Muscle of back (tissue), 13 donors: ENCODE measurements at places on chromosomes 4 and X. TPM values are rescaled to one million over a fixed set of nuclear protein-coding genes. Genes with fewer than 3 reads are reported as not detected.

- DNase-seq: no peak
These were observed 227.1 kb downstream of the ADGRL3 start for GRCh38 chr4:61427099-61427817.

- no peak for DNase-seq
These were observed 14.3 kb upstream of the IL21 start for GRCh38 chr4:122635205-122635604.

DNA sequence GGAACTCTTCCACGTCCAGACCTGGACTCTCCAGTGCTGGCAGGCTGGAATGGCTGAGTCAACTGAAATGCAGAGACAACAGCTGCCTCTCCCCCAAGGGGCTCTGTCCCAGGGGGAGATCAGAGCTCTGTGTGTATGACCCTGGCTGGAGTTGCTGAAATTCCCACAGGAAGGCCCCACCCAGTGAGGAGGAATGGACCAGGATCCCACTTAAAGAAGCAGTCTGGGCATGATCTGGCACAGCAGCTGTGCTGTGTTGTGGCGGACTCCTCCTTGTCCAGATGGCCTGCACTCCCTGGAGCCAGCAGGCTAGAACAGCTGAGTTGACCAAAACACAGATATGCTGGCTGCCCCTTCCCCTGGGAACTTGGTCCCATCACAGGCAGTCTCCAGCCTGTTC is 25.4 kb downstream of the C4orf17 start:
- DNase-seq: peak; percentile 14

- DNase-seq: no peak
These were observed 37.0 kb downstream of the ZFX start for GRCh38 chrX:24186483-24186882.

DNA sequence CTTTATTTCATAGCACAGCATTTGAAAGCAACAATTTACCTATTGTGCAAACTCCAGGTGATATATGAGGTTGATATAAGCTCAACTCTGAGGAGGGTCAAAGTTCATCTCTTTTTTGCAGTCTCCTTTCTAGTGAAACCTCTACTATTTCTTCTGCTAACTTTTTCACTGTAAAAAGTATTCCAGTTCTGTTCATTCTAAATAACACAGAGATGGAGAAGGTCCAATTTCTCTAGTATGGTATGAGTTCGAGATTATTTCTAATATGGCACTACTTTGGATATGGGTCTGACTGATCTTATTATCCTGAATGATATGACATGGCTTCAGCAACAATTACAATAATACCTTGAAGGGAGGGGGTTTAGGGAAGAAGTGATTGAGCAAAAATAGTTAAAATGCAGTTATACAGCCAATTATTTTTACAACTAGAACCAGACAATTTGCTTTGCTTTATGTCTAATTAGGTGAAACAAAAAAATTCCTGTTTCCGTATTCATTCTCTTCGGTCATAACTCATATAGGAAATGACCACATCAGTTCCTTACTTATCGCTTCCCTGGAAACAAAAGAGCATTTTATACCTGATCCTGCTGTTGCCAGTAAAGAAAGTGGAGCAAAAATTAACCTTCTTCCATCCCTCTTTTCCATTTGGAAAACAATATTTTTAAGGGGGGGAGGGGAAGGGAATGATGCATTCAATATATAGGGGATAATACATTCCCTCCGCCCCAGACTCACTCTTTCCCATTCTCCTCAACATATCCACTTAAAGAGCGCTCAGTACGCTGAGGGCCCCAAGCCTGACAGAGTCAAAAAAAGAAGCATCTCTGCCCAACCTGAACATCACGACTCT is 1.0 kb downstream of the TBC1D9 start:
- DNase-seq: no peak

- no peak for DNase-seq
These were observed 83.8 kb upstream of the ZIC3 start for GRCh38 chrX:137482136-137482535.

DNA sequence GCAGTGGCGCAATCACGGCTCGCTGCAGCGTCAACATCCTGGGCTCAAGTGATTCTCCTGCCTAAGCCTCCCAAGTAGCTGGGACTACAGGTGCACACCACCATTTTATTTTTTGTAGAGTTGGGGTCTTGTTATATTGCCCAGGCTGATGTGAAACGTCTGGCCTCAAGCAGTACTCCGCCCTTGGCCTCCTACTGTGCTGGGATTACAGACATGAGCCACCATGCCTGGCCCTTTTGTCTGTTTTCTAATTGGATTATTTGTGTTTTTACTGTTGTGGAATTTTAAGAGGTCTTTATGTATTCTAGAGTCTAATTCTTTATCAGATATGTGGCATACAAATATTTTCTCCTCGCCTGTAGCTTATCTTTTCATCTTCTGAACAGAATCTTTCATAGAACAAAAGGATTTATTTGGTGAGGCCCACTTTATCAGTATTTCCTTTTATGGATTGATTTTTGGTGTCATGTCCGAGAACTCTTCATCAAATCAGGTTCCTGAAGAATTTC is 18.9 kb downstream of the PLS3 start:
- DNase-seq: no peak

- no peak for DNase-seq
These were observed 598.9 kb upstream of the DIPK2B start for GRCh38 chrX:45799576-45799975.

DNA sequence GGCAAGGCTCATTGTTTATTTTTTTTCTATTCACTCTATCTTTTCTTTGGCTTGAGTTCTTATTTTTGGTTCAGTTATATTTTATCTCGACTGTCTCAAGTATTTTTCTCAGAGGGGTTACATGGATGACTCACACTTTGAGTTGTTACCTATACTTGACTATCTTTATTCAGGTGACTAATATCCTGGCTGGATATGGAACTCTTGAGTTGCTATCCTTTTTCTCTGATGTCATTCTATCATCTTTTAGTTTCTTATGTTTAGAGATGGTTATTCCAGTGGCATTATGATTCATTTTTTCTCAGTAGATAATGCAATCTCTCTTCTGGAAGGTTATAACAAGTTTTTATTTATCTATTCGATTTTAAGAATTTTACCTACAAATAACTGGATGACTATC is 117.9 kb downstream of the COX18 start:
- DNase-seq: no peak

DNA sequence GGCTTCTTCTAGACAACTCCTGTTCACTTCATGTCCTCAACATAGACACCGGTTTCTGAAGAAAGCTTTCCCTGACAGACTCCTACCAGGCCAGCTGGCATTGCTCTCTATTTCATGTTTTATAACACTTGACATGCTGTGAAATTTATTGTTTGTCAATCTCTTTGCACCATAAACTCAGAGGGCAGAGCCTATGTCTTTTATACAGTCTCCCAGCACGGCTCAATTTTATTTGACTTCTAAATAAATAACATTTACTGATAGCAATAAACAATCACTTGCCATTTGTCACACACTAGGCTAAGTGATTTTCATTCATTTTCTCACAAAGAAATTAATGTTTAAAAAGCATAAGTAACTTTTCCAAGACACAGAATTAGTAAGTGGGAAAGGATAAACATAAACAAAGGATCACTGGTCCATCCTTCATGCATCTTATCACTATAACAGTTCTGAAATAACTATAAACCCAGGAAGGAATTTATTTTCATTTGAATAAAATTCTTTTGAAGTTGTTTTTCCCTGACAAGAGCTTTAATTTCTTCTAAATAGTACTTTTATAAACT is 577.6 kb downstream of the TECRL start:
- DNase-seq: no peak

DNA sequence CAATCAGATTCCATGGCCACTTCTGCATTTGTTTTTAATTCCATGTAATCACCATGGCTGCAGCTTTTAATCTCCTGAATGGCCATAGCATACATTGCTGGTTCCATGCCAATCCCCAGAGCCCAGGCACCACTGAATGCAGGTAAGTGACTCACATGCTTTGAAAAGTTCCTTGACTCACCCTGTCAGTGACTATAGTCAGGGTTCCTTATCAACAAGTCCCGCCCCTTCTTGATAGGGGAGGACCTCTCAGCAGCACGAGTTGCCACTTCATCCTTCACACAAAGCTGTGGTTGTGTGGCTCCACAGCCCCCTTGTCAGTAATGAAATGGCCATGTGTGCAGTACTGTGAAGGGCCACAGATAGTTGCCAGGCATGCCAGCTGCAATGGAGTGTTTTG is 516.6 kb downstream of the PPARGC1A start:
- DNase-seq: no peak

- no peak for DNase-seq
These were observed 58.9 kb downstream of the HAUS3 start for GRCh38 chr4:2182994-2183393.

DNA sequence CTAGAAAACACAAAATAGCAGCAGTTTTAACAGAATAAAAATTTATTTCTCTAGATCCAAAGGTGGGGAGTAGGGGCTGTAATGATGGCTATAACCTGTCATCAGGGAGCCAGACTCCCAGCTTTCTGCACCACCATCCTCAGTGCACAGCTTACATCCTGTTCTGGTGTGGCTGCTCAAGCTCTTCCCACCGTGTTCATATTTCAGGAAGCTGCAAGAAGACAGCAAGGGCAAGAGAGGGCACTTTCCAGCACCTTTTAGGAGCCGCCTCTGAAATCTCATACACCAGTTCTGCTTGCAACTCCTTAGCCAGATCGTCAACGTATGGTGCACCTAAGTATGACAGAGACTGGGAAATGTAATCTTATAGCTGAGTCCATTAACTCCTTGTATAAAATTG is 253.7 kb downstream of the CENPC start:
- DNase-seq: no peak

- no peak for DNase-seq
These were observed 145.5 kb upstream of the FGF13 start for GRCh38 chrX:138856881-138857604.

- DNase-seq: peak; percentile 92
These were observed 28.1 kb downstream of the FGF2 start for GRCh38 chr4:122854447-122855352.

DNA sequence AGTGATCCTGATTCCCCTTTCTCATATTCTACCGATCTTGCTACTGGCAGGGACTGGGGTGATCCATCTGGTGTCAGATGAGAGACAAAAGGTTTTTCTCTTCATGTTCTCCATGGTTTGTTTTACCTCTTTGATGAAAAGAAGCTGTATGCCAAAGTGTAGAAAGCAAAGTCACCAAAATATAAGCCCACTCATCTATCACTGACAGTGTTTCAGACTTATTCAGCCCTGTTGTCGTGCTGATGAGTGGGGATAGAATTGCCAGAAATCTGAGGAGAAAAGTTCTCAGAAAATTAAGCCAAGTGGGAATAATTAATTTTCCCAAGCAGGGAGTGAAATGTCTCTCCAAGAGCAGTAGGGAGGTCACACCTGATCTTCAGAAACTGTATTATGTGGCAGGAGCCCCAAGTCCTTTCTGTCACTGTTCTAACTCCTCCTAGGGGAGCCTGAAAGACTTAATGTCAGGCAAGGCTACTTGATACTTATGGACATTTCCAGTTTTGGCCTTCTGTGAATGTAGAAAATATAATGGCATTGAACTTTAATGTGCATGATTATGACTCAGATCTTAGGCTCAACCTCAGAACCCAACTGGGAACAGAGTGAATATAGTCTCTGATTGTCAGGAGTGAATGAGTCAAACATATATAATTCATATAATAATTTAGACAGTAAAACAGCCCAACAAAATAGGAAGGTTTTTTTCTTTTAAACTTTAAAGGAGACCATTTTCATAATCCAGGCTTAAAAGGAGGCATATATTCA is 298.1 kb downstream of the ANKRD50 start:
- no peak for DNase-seq

- DNase-seq: peak; percentile 68
These were observed 8.1 kb downstream of the GAB1 start for GRCh38 chr4:143344774-143345173.

GRCh38 chr4:30901461-30902451 is 181.6 kb downstream of the PCDH7 start:
- DNase-seq: no peak

- no peak for DNase-seq
These were observed 245.0 kb downstream of the FBXO8 start for GRCh38 chr4:174038481-174038880.

DNA sequence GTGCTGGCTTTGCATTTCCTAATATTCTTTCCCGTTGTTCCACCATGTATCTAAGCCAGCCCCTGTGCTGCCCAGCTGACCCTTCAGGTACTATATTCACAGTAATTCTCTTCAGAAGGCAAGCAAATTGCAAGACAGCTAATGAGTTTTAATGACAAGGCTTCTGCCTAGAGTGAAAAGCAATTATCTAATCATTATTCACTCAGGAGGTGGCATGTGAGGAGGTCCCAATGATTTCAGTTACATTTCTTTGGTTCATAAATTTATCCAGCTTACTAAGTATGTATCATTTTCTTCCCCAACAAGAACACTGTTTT is 123.0 kb downstream of the RASGEF1B start:
- no peak for DNase-seq

GRCh38 chr4:169315530-169316343 is 45.0 kb upstream of the SH3RF1 start:
- DNase-seq: no peak

DNA sequence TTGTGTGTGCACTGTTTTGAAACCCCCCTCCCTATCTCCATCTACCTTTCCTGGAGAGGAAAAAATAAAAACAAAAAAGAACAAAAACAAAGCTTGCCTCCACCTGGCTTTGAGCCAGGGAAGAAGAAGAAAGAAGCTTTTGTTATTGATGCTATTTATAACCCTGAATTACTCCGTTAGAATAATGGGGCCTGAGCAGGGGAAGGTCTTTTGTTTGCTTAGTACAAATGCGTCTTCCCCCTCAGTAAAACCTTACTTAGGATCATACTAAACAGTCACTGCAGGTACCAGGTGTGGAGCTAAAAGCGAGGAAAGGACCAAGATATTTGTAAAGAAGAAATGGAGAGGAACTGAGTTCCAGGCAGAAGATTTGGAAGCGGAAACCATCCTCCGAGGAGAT is 352.1 kb downstream of the KCNIP4 start:
- no peak for DNase-seq

GRCh38 chr4:56082829-56083228 is 134.1 kb downstream of the CEP135 start:
- no peak for DNase-seq

GRCh38 chrX:132518401-132518800 is 29.6 kb upstream of the MBNL3 start:
- no peak for DNase-seq

Gene RNF128
- polyA plus RNA-seq: not detected

Gene GUCY2F
- polyA plus RNA-seq: not detected

Gene ATP8A1
- 11.9 TPM for polyA plus RNA-seq

Gene SPOCK3
- polyA plus RNA-seq: 1.0 TPM

Gene CXXC4
- polyA plus RNA-seq: 2.2 TPM

Gene BCAP31
- 75.8 TPM for polyA plus RNA-seq
